Prostate gland (tissue), 2 donors: ENCODE measurements at places on chromosomes 13 and 19.

GRCh38 chr19:39705578-39706188 lies 1.4 kb downstream of the LGALS14 start:
- DNase-seq = no peak

DNA sequence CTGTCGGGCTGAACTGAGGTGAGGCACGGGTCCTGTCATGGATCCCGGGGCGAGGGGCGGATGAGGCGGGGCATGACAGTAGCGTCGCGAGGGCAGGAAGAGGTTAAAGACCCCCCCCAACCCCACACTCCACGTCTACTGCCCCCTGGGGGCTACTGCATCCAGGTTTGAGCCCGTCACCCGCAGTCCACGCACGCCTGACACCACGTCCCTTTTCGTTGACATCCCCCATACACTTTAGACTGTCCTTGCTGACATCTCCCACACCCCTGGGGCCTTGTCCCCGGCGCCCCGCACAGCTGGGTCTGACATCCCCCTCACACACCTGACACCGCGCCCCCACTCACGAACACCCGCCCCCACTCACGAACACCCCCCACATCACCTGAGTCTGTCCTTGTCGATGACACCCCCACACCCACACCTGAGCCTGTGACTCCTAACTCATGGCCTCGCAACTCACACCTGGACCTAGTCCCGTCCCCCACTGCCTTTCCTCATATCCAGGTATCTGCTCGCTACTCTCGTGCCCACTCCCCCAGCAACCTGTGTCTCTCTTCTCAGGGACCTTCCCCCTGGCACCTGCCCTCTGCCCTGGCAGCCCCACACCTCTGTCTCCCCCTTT lies 416 bp downstream of the SLC25A42 start:
- peak; percentile 14 for DNase-seq

- DNase-seq = no peak
These were observed 674 bp downstream of the TRPC4 start for GRCh38 chr13:37868691-37869505.

DNA sequence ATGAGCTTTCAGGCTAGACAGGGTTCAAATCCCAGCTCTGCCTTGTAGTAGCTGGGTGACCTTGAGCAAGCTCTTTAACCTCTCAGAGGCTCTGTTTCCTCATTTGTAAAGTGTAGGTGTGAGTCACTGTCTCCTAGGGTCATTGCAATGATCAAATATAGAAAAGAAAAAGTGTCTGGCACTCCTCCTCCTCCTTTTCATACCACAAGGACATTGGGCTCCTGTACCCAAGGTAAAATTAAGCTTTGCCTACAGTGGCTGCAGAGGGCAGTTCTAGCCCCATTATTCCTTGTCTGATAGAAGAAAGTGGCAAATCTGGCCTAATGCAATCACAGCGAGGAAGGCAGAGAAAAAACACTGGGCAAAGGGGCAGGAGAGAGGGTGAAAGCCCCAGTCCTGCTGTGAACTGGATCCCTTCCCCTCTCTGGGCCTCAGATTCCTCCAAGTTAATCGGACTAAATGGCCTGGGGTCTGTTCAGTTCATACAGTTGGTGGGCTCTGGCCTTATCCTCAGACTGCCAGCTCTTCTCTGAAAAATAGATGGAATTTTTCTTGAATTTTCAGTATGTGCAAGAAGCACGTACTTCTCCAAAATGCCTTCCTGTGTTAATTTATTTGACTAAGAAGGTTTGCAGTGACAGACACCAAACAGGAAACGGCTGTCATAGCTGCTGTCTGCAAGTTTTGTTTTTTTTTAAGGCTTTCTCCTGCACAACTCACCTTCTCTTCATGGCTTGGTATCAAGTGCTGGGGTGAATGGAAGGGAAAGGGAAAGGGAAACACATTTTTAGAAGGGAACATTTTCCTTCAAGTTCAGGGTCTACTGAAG lies 35.3 kb downstream of the RGCC start:
- DNase-seq = no peak

GRCh38 chr19:47390533-47391488 lies 28.5 kb downstream of the MEIS3 start:
- DNase-seq = no peak

DNA sequence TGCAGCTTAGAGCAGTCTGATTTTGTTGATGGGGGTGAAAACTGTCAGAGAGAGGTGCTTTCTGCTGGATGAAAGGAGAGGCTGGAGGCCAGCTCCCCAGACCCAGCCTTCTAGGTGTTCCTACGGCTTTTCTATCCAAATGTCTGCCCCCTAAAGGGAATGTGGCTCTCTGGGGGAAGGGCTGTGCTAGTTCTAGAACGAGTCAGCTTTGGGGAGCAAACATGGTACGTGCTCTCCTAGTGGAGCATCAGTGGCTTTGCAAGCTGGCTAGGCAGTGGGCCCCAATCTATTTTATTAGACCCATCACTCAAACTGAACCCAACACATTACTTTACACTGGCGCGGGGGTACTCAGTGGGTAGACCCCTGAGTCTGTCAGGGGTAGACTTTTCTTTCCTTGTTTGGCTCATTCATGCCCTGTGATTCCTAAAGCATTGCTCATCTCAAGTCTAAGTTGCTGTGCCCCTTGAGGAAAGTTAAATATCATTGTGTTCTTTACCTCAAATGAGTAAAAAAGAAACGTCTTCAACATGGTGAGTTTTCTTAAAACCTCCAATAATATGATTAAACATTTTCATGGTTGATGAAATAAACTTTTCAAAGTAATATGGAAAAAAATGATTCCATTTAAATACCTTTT lies 254.9 kb downstream of the DLEU7 start:
- no peak for DNase-seq

DNA sequence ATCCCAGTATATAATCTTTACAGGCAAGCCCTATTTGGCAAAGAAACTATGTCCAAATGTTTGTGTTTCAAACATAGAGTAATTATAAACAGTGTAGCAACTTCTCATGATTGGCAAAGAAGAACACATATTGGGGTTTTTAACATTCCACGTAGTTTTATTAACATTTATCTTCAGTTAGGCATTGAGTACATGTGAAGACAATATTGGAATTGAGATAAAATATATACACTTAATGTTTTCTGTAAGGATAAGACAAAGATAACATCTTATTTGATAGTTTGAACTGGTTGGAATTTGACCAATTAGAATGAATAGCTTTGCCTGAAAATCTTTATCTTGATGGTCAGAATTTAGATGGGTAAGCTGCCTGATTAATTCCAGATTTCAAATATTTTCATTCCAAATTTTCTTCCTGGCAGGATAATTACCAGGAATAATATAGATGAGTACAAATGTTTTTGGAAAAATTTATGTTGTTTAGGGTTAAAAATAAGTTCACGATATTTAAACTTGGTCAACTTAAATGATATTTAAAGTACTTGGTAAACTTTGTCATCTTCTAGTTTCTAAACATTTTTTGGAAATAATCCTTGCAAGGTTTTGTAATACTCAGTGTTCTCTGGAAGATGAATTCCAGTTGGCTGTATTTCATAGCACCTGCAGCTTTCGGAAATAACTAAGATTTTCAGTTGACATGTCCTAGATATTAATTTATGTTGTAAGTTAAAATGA lies 536.5 kb upstream of the SPRY2 start:
- DNase-seq = no peak

- DNase-seq = no peak
These were observed 343.9 kb downstream of the OXGR1 start for GRCh38 chr13:96650301-96650886.

DNA sequence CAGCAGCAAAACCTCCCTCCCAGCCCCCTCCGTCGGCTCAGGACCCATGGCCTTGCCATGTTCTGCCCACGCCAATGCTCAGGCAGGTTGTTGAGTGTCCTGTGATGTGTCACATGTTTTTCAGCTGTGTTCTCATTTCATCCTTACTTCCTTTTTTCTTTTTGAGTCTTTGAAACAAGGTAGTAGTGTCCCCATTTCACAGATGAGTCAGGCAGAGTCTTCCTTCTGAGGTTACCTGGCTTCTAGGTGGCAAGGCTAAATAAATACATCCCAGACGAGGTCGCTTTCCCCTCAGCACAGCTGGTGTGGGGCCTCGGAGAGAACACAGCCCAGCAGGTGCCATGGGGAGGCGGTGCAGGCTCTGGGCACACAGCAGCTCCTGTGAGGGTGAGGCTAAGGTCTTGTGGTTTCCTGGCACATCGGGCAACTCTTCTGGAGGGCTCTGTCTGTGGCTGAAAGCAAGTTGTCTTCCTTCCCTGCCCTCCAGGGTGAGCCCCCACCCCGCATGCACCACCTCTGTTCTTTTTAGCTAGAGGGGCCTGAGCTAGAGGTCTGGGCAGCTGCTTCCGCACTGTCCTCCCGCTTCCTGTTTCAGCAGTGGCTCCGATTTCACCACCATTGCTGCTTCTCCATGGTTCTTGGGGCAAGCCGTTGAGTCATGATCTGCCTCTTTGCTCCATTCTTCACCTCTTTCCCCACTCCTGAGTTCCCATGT lies 15.1 kb downstream of the PRAM1 start:
- no peak for DNase-seq

DNA sequence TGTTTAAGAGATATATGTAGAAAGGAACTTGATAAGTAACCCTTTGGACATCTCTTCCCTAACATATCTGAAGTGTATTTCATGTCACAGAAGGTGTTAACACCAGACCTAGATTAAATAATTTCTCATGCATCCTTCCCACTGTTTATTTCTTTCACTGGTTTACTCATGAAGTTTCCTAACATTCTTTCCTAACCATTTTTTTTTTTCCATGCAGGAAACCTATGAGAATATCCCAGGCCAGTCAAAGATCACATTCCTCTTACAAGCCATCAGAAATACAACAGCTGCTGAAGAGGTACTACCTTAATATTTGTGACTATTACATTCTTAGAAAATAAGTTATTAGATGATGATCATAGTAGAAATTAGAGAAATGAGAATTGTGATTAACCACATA lies 28.8 kb downstream of the IPO5 start:
- no peak for DNase-seq

- DNase-seq = no peak
These were observed 148.6 kb upstream of the ATXN8OS start for GRCh38 chr13:69959046-69959445.

DNA sequence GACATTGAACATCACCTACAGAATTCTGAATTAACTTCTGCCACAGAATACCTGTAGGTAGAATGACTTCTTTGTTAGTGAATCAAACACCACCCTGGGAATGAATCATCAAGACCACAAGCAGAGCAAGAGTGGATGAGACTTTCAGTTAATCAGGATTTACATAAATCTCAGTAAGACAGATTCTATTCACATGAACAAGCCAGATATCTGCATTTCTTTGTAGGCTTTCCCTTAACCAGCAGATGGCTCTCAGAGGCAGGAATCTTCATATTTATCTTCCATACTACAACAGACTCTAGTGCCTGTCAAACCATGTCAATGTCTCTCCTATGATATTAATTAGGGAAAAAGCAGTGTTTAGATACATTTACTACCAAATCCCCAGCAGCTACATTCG lies 412.1 kb downstream of the KLF12 start:
- no peak for DNase-seq

- no peak for DNase-seq
These were observed 61.4 kb downstream of the RNASEH2B start for GRCh38 chr13:50970956-50971355.

- DNase-seq = no peak
These were observed 35.9 kb upstream of the ZNF536 start for GRCh38 chr19:30336290-30336689.

DNA sequence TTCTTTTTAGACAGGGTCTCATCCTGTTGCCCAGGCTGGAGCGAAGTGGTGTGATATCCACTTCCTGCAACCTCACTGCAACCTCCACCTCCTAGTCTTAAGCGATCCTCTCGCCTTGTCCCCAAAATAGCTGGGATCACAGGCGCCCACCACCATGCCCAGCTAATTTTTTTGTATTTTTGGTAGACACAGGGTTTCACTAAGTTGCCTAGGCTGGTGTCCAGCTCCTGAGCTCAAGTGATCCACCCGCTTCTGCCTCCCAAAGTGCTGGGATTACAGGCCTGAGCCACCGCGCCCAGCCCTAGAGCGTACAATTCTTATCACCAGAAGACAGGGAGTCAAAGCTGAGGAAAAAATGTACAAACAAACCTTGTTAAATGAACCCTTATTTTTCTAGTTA lies 4.5 kb upstream of the ELOF1 start:
- no peak for DNase-seq

DNA sequence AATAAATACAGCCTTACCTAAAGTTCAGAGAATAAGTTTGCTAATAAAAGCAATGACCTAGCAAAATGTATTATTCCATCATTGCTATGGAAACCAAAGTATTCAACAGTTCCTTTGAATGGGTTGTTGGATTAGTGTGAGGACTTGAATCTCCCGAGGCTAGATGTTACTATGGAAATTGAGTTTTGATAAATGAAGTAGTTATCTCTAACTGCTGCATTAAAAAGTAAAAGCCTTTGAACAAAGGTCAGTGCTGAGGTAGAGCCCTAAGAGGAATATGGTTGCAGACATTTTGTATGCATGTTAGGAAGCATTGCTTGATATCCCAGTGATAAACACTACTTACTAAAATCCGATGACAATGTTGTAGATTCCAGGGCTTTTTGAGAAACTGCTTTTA lies 6.2 kb downstream of the KLF5 start:
- DNase-seq = no peak

DNA sequence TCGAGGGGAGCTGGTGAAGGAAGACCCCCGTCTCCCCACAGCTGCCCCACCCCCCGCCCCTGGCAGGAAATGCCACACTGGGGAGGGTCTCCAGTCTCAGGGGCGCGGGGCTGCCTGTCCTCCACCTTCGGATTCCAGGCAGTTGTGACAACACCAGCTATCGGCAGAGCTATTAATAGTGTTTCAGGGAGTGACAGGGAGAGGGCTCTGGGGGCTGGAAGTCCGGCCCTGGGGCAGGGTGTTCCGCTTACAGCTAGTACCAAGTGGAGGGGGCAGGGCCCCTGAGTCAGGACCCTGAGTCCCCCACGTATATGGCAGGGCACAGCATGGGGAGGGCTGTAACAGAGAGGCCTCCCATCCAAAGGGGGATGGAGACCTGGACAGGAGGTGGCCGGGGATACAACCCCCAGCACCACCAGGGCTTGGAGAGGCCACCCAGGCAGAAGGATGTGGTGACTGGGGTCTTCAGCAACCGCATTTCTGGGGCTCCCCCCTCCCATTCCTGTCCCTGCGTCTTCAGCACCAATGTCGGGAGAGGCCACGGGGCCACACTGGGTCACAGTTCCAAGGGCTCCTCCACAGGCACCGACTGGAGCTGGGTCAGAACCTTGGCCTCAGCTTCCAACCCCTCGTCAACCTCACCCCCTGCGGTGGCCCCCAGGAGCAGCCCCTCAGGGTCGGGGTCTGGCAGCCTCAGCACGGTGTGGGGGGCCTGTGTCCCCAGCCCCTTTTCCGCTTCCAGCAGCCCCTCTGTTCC lies 3.9 kb downstream of the SIX5 start:
- no peak for DNase-seq

GRCh38 chr19:10769533-10770491 lies 51.9 kb downstream of the DNM2 start:
- no peak for DNase-seq

DNA sequence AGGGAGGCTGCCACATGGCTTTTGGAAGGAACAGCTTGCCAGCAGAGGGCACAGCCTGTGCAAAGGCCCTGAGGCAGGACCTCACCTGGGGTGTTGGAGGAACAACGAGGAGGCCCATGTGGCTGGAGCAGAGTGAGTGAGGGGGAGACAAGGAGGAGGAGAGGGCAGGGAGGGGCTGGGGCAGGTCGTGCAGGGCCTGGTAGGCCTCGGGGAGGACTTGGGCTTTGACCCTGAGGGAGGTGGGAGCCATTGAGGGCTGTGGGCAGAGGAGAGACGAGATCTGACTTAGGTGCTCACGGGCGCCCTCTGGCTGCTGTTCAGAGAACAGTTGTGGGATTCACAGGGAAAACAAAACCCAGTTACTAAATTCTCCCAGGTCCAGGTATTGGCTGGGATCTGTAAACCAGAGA lies 25.2 kb downstream of the ZNRF4 start:
- no peak for DNase-seq

GRCh38 chr13:48731957-48732569 lies 78.3 kb downstream of the CYSLTR2 start:
- DNase-seq = no peak
